Memory B cell (primary cell): ENCODE measurements at places on chromosomes 1 and 21.

DNA sequence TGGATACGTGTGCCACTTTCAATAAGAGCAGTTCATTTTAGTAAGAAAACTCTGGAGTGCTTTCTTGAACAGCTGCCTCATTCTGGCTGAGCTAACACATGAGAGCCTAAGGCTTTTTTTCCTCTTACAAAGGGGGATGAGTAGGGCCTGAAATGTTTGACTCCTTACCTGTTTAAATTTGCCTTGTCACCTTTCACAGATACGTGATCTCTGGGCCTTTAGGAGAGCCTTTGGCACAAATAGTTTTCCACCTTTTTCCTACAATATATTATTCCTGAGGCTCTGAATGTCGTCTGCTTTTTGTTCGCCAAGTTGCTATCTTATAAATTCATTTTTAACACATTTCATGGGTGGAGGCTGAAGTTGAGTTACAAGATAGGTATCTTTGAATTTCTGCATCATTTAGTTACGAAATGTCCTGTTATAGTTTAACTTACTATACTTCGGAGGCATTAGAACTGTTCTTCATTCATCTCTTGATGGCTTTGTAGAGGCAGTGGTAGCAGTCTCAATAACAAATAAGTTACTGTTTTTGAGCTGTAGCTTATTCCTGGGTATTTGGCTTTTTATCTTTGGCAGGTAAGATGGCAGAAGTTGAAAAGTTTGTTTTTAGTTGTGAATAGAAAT, 17.2 kb downstream of the UBAP2L start:
- DNase-seq, result no peak

GRCh38 chr1:219329578-219329977, 155.9 kb downstream of the LYPLAL1 start:
- no peak for DNase-seq

- no peak for DNase-seq
Measured at GRCh38 chr1:212873518-212873917, 15.4 kb downstream of the FLVCR1 start.

- no peak for DNase-seq
Measured at GRCh38 chr1:192809307-192810252, 741 bp downstream of the RGS2 start.

- DNase-seq, result no peak
Measured at GRCh38 chr1:200710166-200710565, 28.5 kb upstream of the CAMSAP2 start.

GRCh38 chr1:198686069-198686728, 47.4 kb downstream of the PTPRC start:
- DNase-seq, result no peak

DNA sequence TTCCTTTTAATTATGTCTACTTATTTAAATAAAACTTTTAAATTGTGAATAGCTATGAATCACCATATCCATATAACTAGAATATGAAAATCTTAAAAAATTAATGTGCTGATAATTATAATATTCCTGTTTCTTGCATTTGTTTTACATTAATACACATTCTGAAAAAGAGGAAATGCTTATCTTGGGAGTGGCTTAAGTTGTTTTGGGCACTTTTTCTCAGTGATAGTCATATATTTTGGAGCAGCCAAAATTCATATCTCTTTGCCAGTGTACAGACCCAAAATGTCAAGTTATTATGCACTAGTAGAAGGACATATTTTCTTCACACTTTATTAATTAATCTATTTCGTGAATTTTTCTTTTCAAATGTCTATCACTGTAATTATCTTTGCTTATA, 838.5 kb downstream of the USP25 start:
- no peak for DNase-seq

DNA sequence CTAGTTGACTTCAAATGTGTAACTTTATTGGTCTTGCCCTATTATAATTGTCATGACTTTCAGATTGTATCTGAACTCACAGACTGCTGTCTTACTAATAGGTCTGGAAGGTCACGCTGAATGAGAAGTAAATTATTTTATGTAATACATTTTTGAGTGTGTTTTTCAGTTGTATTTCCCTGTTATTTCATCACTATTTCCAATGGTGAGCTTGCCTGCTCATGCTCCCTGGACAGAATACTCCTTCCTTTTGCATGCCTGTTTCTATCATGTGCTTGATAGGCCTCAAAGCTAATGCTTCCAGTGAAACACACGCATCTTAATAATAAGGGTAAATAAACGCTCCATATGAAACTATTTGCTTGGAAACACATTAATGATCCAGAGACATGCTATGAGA, 7.3 kb downstream of the RGS4 start:
- DNase-seq, result no peak

- DNase-seq, result no peak
Measured at GRCh38 chr1:165575468-165576099, 31.8 kb downstream of the LRRC52 start.
